ENCODE measurements at places on chromosomes 2 and 18.
A peak's percentile ranks its signal among the peaks of the same experiment; 100 is the strongest.

GRCh38 chr2:177998006-177998405 lies 74.6 kb downstream of the PDE11A start:
- peak; percentile 56 for DNase-seq

DNA sequence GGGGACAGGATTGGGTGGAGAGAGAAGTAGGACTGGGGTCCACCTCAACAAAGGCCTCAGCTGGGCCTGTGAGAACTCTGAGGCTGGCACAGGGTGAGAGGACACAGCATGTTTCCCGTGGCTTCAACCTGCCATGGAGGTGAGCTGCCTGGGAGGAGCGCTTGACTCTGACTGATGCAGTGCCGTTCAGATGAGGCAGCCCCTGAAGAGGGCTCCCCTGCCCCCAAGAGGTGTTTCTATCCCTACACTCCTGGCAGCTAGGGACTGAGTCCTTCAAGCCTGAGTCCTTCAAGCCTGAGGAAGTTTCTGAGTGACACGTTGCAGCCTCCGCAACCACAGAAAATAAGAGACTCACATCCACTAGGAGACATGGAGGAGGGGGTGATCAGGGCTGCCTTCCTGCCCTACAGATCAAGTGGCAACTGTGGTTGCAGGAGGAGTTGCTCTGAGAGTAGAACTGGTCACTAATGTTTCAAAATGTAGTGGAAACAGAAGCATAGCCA lies 49.6 kb upstream of the TMEM177 start:
- DNase-seq, result no peak

DNA sequence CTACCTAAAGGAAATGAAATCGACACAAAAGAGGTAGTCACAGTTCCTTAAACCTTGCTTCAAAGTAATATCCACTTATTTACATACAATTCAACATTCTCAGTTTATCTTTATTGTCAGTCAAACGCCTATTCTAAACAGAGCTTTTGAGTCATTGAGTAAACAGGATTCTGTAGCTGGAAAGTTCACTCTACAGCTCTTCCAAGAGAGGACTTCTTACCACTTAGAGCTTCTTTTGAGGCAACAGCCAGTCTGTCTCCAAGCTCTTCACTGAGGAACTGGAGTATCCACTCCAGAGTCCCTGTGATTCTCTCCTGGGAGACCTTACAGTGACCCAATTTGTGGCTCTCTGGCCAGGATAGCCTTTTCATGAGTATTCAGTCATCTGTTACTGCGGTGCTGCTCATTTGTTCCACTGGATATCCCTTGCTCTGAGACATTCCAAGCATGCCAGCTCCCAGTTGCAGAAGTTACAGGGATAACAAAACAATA lies 210.9 kb upstream of the OSR1 start:
- DNase-seq, result no peak

GRCh38 chr2:151922845-151923666 lies 94.8 kb upstream of the ARL5A start:
- DNase-seq, result no peak

- no peak for DNase-seq
Observed at GRCh38 chr18:64219517-64219916, 70.6 kb upstream of the LINC00305 start.

- DNase-seq, result peak; percentile 37
Observed at GRCh38 chr18:59846814-59847490, 52.8 kb upstream of the PMAIP1 start.

Measured in GM04504 (cell line).